ENCODE measurements at places on chromosomes 11 and 22. TPM values are rescaled to one million over a fixed set of nuclear protein-coding genes. Genes with fewer than 3 reads are reported as not detected.

The APOL3 gene
- total RNA-seq: 55.0 TPM

The CDON gene
- total RNA-seq: 2.6 TPM

The MUC6 gene
- total RNA-seq: not detected

The FJX1 gene
- total RNA-seq: 2.5 TPM

The KCTD14 gene
- 0.50 TPM for total RNA-seq

The SYT13 gene
- not detected for total RNA-seq

The FXYD6 gene
- not detected for total RNA-seq

DNA sequence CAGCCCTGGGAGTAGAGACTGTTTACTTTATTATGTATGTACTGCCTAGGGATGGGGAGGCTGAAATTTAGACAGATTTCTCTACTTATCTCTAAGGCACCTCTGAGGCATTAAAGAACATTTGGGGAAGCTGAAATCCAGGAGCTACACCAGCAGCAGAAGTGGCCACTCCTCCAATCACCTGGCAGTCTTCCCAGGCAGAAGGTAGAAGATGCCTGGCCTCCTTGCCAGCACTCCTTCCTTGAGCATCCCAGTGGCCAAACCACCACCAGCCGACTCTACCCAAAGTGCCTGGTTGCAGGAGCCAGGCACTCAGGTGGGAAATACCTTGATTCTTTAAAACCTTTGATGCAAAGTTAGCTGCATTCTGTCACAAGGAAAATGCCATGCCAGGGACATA is 1.9 kb upstream of the FAT3 start:
- no peak for DNase-seq

- peak; percentile 43 for DNase-seq
These were observed 43.0 kb upstream of the KLHL35 start for GRCh38 chr11:75475767-75476650.

Data from activated naive CD8-positive, alpha-beta T cell treated with anti-CD3 and anti-CD28 coated beads for 36 hours (primary cell).